ENCODE measurements at places on chromosomes 13 and 19. TPM values are rescaled to one million over a fixed set of nuclear protein-coding genes. Genes with fewer than 3 reads are reported as not detected.

- no peak for DNase-seq
Measured at GRCh38 chr13:113423520-113424163, 29.6 kb downstream of the ADPRHL1 start.

DNA sequence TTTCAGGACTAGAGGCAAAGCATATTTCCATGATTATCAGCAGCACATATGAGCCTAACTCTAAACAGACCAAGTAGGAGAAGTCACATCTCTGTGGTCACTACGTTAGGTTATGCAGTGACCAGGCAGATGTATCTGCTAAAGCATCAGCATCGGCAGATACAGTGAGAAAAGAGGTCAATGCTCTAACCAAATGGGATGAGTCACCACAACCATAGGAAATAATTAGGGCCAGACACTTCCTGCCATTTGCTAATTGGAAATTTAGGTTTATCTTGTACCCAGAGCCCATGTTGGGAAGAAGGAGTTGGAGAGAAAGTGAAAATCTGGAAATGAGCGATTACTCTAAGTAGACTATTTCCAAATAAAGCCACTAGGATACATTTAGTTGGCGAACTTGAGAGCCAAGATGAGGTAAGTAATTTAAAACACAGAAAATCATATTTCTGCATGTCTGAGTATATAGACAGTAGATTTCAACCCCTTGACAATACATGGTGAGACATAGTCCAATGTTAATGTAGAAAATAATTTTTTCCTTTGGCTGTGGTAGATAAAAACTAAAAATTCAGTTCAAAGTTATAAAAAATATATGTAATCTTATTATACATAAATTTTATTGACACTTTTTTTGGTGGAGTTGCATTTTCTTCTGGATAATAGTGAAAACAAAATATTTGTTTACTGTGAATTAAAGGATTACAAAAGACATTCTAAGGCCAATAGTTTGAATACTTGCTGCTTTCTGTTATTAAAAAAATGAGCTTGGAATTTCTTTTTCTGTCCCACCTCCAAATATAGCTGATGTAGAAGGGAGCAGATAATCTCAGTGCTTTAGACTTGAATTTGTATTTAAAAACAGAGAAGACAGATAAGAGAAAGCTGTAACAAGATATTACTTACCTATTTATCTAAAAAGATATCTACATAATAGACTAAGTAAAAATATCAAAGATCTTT is 104.4 kb upstream of the CSNK1A1L start:
- DNase-seq: no peak

- no peak for DNase-seq
Measured at GRCh38 chr19:4322942-4323665, 15.5 kb downstream of the STAP2 start.

- no peak for DNase-seq
Measured at GRCh38 chr13:20408181-20408580, 117.5 kb downstream of the CRYL1 start.

DNA sequence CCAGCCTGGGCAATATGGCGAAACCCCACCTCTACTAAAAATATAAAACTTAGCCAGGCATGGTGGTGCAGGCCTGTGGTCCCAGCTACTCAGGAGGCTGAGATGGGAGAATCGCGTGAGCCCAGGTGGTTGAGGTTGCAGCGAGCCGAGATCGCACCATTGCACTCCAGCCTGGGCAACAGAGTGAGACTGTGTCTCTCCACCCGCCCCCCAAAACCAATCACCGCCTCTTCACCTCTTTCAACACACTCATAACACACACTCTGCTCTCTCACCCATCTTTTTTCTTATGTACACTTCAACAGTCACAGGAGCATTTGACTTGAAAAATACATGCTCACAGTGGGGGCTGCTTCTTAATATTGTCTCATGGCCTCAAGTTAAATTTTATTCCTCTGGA is 76.8 kb downstream of the ESD start:
- DNase-seq: no peak

The RFPL4A gene
- not detected for polyA plus RNA-seq

All from small intestine (tissue), 16 donors.